Suprapubic skin (tissue), 4 donors: ENCODE measurements at places on chromosomes 5 and 9. TPM values are rescaled to one million over a fixed set of nuclear protein-coding genes. Genes with fewer than 3 reads are reported as not detected.

GRCh38 chr5:146076028-146076427, 29.3 kb downstream of the PLAC8L1 start:
- no peak for DNase-seq

GRCh38 chr9:84001621-84002020, 21.0 kb downstream of the RMI1 start:
- DNase-seq = no peak

GRCh38 chr5:76801159-76801802, 17.5 kb upstream of the F2RL1 start:
- no peak for DNase-seq

GRCh38 chr9:108477529-108478006, 378.2 kb downstream of the ACTL7B start:
- DNase-seq = no peak

- no peak for DNase-seq
Measured at GRCh38 chr9:108056084-108056804, 566.7 kb upstream of the KLF4 start.

GRCh38 chr9:136138566-136138965, 19.9 kb upstream of the TMEM250 start:
- no peak for DNase-seq

DNA sequence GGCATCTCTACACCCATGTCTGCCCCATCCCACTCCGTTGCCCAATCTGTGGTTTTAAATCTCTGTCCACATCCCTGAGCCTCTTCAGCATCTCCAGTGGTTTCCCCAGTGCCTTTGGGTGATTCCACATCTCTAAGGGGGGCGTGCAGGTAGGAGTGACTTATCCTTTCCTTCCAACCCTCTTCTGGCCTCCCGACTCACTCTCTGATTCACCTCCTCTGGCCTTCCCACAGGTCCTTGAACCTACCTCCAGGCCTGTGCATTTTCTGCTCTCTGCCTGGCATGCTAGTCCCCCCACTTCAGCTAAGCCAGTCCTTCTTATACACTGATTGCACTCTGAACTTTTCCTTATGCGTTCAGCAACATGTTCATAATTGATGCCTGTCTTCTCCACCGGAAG, 99.0 kb downstream of the RALGPS1 start:
- DNase-seq = no peak

DNA sequence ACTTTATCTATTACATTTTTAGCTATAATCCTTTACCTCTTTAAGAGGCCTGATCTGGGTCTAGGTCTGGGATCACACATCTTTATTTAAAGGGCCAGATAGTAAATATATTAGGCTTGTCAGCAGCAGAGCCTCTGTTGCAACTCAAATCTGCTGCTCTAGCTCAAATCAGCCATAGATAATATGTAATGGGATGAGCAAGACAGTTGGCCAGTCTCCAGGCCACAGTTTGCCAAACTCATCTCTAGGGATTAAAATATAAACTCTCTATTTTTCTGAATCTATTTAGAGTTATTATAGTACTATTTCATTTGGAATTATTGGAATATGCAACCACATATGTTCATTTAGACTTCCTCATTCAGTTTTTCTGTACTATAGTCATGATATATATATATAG, 115.9 kb upstream of the MINAR2 start:
- DNase-seq = no peak

- DNase-seq = no peak
Measured at GRCh38 chr5:14665949-14666348, 1.4 kb downstream of the OTULIN start.

Gene ZDHHC11B
- 25.4 TPM for total RNA-seq

Gene SH3RF2
- 146 TPM for total RNA-seq

Gene HBEGF
- total RNA-seq = 19.6 TPM
